ENCODE measurements at places on chromosomes 2 and 18. TPM values are rescaled to one million over a fixed set of nuclear protein-coding genes. Genes with fewer than 3 reads are reported as not detected.

The DLGAP1 gene
- 0.51 TPM for total RNA-seq

The FAM117B gene
- total RNA-seq, result 16.7 TPM

The HAAO gene
- total RNA-seq, result 0.65 TPM

The L3MBTL4 gene
- total RNA-seq, result 0.12 TPM

The C1QL2 gene
- not detected for total RNA-seq

The REG3G gene
- total RNA-seq, result not detected

The TNFRSF11A gene
- total RNA-seq, result 13.7 TPM

The BOLL gene
- total RNA-seq, result not detected

The ABCG5 gene
- not detected for total RNA-seq

The TRIM43B gene
- not detected for total RNA-seq

The HNMT gene
- not detected for total RNA-seq

- no peaks in the 10 kb centered on the region for H3K36me3 ChIP-seq
- no peak overlapping the region for H3K27ac ChIP-seq
- H3K4me1 ChIP-seq, result peaks cover 9% of the 10 kb centered on the region
These were observed 8.7 kb downstream of the PTH2R start for GRCh38 chr2:208415255-208415654.

DNA sequence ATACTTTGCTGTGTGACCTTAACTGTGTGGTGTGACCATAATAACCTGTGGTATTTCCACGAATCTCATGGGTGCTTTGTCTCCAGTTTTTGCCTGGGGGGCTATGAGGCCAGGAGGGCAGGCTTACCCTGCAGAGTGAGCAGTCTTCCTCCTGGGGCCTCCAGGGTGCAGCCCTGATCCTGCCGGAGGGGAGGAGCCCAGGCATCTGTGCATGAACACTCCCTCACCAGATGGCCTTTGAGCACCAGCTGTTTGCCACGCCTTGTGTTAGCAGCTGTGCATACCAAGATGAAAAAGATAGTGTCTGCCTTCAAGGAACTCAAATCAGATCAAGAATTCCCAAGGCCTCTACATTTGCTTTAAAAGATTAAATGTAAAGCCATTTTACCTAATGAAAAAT, 75.0 kb upstream of the RBM44 start:
- no peaks in the 10 kb centered on the region for H3K27me3 ChIP-seq
- H3K4me1 ChIP-seq, result peaks cover 44% of the 10 kb centered on the region
- no peak for DNase-seq
- H3K36me3 ChIP-seq, result peaks cover 10% of the 10 kb centered on the region

DNA sequence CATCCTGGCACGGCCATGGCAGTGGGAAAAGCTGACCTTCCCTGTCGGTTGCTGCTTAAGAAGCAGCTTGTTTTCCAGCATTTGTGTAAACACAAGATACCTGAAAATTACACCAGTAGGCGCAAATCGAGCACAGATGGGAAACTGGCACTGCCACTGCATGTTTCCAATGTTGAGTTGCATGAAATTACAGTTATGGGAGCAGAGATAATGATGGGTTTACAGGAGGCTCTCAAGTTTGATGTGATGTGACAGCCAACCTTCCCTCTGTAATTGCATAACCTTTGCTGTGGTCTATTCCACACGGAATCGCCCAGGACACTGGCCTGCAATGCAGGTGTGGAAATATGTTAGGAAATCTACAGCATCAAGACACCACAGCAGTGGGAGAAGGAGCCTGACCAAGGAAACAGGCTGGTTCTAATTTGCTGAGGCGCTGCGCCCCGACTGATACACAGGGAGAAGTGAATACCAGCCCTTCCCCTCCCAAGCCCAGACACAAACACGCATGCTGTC, 17.4 kb downstream of the GPR45 start:
- no peak overlapping the region for H3K4me3 ChIP-seq
- H3K4me1 ChIP-seq, result peaks cover 6% of the 10 kb centered on the region
- no peak overlapping the region for H3K27ac ChIP-seq
- no peaks in the 10 kb centered on the region for H3K36me3 ChIP-seq
- peaks cover 4% of the 10 kb centered on the region for H3K27me3 ChIP-seq

- no peaks in the 10 kb centered on the region for H3K36me3 ChIP-seq
- DNase-seq, result peak; percentile 16
- no peaks in the 10 kb centered on the region for H3K27me3 ChIP-seq
- peak overlapping the region; percentile 99 for H3K27ac ChIP-seq
These were observed 141.3 kb upstream of the FOSL2 start for GRCh38 chr2:28251337-28251736.

GRCh38 chr18:48922801-48923730, 27.7 kb downstream of the SMAD7 start:
- no peak for DNase-seq
- peaks cover 65% of the 10 kb centered on the region for H3K4me1 ChIP-seq
- peak overlapping the region; percentile 78 for H3K4me3 ChIP-seq
- H3K36me3 ChIP-seq, result peaks cover 2% of the 10 kb centered on the region
- H3K27me3 ChIP-seq, result no peaks in the 10 kb centered on the region

- H3K4me1 ChIP-seq, result no peaks in the 10 kb centered on the region
- no peak overlapping the region for H3K4me3 ChIP-seq
- H3K27me3 ChIP-seq, result no peaks in the 10 kb centered on the region
- no peaks in the 10 kb centered on the region for H3K36me3 ChIP-seq
These were observed 270.0 kb downstream of the CTNNA2 start for GRCh38 chr2:79782576-79783452.

- H3K4me3 ChIP-seq, result no peak overlapping the region
- H3K27ac ChIP-seq, result no peak overlapping the region
- no peaks in the 10 kb centered on the region for H3K4me1 ChIP-seq
- H3K36me3 ChIP-seq, result no peaks in the 10 kb centered on the region
- DNase-seq, result no peak
- no peaks in the 10 kb centered on the region for H3K27me3 ChIP-seq
These were observed 1820.1 kb upstream of the LRRTM1 start for GRCh38 chr2:82124629-82125028.

- DNase-seq, result no peak
- no peak overlapping the region for H3K4me3 ChIP-seq
- H3K27me3 ChIP-seq, result peaks cover 16% of the 10 kb centered on the region
- no peaks in the 10 kb centered on the region for H3K36me3 ChIP-seq
These were observed 60.9 kb upstream of the SIX2 start for GRCh38 chr2:45070113-45070652.

GRCh38 chr18:14086458-14087231, 45.6 kb downstream of the ZNF519 start:
- no peak overlapping the region for H3K4me3 ChIP-seq
- H3K27me3 ChIP-seq, result no peaks in the 10 kb centered on the region
- no peaks in the 10 kb centered on the region for H3K36me3 ChIP-seq
- no peak for DNase-seq

GRCh38 chr2:184793176-184793575, 194.8 kb downstream of the ZNF804A start:
- H3K4me1 ChIP-seq, result no peaks in the 10 kb centered on the region
- no peak overlapping the region for H3K4me3 ChIP-seq
- H3K27ac ChIP-seq, result no peak overlapping the region
- H3K36me3 ChIP-seq, result no peaks in the 10 kb centered on the region
- no peak for DNase-seq

DNA sequence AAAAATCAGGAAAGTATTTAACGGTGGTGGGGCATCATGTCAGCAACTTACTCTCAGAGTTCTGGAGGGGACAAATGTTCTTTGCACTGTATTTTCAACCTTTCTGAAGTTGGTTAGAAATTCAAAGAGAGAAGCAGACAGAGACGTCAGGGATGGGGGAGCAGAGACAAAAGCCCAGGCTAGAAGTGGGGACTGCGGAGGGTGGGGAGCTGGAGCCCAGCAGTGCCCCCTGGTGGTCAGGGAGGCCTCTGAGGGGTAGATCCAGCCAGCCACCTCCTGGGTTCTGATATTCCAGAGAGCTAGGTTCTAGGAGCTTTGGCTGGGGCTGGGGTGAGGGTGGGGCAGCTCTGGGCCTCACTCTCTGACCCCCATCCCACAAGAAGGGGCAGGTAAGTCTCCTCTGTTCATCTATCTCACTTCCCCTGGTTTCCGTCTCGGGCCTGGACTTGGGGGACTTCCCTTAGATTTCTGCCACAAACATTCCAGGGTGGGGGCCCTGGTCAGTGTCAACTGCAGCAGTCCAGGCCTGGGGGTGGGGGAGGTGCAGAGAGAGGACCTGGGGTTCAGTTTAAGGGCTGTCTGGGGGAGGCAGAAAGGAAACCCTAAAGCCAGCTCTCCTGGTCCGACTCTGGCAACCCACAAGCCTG, 8.9 kb downstream of the TNS1 start:
- no peak overlapping the region for H3K27ac ChIP-seq
- peak; percentile 69 for DNase-seq
- H3K36me3 ChIP-seq, result no peaks in the 10 kb centered on the region
- peaks cover 8% of the 10 kb centered on the region for H3K27me3 ChIP-seq

DNA sequence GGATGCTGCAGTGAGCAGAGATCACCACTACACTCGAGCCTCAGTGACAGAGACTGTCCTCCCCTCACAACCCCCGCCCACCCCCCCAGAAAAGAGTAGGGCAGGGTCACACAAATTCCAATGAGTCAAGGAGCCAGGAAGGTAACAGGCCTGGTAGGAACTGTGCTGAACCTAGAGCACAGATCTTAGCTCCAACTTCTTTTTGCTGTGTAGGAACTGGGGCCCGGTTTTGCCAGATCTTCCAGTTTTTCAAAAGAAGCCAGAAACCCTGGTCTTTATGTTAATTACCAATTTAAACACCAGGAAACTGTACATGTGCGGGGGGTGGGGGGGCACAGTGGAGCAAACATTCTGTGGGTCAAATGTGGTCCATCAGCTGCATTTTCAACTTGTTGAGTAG, 71.0 kb downstream of the PRPF40A start:
- no peak overlapping the region for H3K4me3 ChIP-seq
- H3K36me3 ChIP-seq, result peaks cover 5% of the 10 kb centered on the region
- no peak overlapping the region for H3K27ac ChIP-seq
- no peaks in the 10 kb centered on the region for H3K27me3 ChIP-seq
- no peaks in the 10 kb centered on the region for H3K4me1 ChIP-seq
- no peak for DNase-seq

DNA sequence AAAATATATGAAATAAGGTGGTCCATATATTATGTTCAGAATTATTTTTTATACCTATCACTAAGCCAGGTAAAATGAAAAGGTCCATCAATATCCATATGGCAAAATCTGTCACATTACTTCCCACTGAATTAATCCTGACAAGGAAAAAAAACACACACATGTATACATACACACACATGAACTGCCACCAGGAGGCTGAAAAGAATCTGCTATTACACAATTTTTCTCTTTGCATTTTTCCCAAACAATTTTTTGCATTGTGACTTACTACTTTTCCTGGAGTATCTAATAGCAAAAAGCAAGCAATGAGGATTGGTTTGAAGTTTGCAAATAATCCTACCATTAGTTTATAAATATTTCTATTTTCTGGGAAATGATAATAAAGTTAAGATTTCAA, 128.2 kb upstream of the CD226 start:
- no peak for DNase-seq
- no peaks in the 10 kb centered on the region for H3K36me3 ChIP-seq
- H3K4me3 ChIP-seq, result no peak overlapping the region
- H3K27ac ChIP-seq, result no peak overlapping the region
- H3K4me1 ChIP-seq, result peaks cover 11% of the 10 kb centered on the region
- H3K27me3 ChIP-seq, result no peaks in the 10 kb centered on the region

DNA sequence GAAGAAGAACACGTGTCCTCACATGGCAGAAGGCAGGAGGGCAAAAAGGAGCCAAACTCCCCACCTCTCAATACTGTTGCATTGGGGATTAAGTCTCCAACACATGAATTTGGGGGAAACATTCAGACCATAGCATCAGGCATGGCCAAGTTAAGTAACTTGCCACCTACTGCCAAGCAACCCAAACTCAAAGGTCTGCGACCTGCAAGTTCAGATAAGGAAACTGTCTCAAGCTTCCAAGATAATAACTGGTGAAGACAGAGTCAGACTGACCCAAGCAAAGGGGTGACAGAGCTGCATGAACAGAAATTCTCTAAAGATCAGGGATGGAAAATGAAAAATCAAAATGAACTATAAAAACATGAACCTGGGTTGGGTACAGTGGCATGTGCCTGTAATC, 188.7 kb upstream of the SIX3 start:
- H3K4me1 ChIP-seq, result no peaks in the 10 kb centered on the region
- H3K4me3 ChIP-seq, result no peak overlapping the region
- DNase-seq, result no peak
- no peaks in the 10 kb centered on the region for H3K27me3 ChIP-seq
- H3K27ac ChIP-seq, result no peak overlapping the region

DNA sequence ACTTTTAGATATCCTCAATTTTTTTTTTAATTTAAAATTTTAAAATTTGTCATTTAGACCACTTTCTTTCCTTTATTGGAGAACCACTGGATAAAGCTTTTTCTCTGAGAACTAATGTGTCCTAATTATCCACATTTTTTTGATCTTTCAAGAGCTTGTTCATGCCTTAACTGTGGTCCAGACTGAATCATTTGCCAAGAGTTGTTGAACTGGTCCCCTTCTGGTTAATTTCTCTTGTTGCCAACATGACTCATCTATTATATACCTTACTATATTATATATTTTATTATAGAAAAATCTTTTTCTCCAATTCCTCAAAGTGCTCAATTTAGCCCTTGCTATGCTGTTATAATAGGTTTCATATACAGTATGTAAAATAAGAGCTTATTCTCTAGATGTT, 53.1 kb upstream of the TMEM87B start:
- no peaks in the 10 kb centered on the region for H3K27me3 ChIP-seq
- no peak for DNase-seq
- peaks cover 9% of the 10 kb centered on the region for H3K4me1 ChIP-seq
- peaks cover 1% of the 10 kb centered on the region for H3K36me3 ChIP-seq

GRCh38 chr2:132414081-132414480, 2.5 kb upstream of the GPR39 start:
- no peaks in the 10 kb centered on the region for H3K36me3 ChIP-seq
- H3K4me1 ChIP-seq, result no peaks in the 10 kb centered on the region
- H3K27ac ChIP-seq, result no peak overlapping the region
- H3K27me3 ChIP-seq, result peaks cover 27% of the 10 kb centered on the region
- DNase-seq, result no peak

- H3K4me3 ChIP-seq, result no peak overlapping the region
- no peaks in the 10 kb centered on the region for H3K27me3 ChIP-seq
- DNase-seq, result no peak
- H3K4me1 ChIP-seq, result peaks cover 65% of the 10 kb centered on the region
These were observed 4.6 kb downstream of the MIB1 start for GRCh38 chr18:21745231-21745630.

DNA sequence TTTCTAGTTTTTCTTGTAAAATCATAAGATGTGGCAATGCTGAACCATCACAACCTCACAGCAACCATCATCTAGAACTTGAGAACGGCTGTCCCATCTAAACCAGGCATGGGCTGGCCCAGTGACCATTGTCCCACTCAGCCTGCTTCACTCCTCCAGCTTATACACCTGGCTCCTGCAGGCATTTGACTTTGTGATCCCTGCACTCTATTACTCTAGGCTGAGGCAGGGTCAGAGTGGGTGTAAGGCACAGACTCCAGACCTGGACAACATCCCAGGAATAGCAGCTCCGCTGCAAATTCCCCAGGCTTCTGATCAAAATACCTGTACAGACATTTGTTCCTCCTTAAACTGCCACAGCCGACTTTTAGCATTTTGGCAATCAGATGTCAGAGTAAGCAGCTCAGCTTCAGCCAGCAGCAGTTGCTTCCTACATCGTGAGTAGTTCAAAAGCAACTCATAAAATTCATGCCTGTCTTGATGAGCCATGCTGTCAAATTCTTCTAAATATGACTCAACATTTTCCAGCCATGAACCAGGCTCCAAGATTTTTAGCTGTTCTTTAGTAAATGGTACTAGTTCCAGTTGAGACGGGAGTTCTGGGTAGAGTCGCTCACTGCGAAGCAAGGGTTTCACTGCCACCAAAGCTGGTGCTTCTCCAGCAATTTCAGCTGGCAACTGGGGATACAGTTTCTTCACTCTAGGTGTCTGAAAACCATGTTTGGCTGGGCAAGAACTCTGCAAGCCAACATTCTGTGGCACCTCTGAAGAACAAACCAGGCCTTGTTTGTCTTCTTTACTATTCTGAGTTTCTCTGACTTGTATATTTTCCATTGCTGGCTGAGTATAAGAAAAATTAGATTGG, 12.8 kb downstream of the EPG5 start:
- no peaks in the 10 kb centered on the region for H3K27me3 ChIP-seq
- H3K36me3 ChIP-seq, result peaks cover 37% of the 10 kb centered on the region
- peak overlapping the region; percentile 70 for H3K27ac ChIP-seq
- no peak for DNase-seq
